Lower lobe of right lung (tissue), 2 donors: ENCODE measurements at places on chromosomes 13 and 19.

- DNase-seq = no peak
These were observed 21.4 kb downstream of the TFDP1 start for GRCh38 chr13:113605866-113606438.

DNA sequence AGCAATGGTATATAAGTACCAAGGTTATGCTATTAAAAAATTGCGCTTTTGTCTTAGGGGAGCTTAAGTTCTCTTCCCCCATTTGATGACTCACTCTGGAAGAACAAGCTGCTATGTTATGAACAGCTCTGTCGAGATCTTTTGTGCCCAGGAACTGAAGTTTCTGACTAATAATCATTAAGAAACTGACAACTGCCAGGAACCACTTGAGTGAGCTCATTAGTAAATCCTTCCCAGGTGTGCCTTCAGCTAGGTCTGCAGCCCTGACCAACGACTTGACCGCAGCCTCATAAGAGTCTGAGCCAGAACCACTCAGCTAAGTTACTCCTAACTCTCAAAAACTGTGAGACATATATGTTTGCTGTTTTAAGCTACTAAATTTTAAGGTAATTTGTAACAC lies 147.8 kb downstream of the SLITRK6 start:
- no peak for DNase-seq

DNA sequence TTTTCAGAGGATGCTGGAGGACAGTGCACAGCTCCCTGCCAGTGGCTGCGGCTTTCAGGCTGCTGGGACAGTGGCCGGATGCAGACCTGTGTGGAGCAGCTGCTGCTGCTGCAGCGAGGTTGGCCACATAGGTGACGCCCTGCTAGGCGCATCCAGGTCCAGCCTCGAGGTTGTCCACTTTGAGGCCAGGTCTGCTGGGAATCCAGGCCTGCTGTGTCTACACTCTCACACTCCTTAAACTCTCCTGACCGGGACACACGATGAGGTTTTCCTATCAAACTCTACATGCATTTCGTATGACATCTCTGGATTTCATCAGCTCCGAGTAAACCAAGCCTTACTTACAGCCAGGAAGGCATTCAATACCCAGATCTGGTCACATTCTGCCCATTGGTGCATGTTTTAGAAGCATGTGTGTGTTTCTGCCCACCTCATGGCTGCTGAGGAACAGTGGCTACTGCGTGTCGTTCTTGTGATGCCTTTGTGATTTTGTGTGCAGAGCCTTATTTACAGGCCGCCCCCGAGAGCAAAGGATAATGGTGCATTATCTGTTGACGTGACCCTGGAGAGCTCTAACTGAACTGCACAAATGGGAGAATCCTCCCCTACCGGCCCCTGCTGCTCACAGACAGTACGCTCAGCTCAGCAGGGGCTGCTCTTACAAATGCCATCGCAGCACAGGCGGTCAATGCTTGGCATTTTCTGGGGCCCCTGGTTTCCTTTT lies 12.3 kb upstream of the MCF2L start:
- DNase-seq = no peak

- peak; percentile 81 for DNase-seq
These were observed 13.0 kb downstream of the PGLYRP1 start for GRCh38 chr19:46009530-46010510.
